ENCODE measurements at places on chromosomes 12 and 14.

GRCh38 chr14:89639687-89640086, 222.7 kb upstream of the FOXN3 start:
- no peak for DNase-seq

DNA sequence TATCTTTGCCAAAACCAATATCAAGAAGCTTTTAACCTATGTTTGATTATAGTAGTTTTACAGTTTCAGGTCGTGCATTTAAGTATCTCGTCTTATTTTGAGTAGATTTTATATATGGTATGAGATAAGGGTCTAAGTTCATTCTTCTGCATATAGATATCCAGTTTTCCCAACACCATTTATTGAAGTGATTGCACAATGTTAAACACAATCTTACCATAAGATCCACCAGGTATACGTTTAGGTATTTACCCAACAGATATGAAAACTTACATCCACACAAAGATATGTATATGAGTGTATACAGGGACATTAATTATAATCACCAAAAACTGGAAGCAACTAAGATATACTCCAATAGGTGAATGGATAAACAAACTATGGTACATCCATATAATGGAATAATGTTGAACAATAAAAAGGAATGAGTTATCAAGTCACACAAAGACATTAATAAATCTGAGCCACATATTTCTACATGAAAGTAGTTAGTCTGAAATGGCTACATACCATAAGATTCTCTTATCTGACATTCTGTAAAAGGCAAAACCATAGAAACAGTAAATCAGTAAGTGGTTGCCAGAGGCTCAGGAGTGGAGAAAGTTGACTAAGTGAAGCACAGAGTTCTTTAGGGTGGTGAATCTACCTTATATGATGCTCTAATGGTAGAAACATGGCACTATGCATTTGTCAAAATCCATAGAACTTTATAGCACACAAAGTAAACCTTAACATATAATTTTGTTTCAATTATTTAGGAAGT, 222.6 kb downstream of the NUAK1 start:
- DNase-seq = no peak

- no peak for DNase-seq
Measured at GRCh38 chr12:75658901-75659823, 147.8 kb upstream of the KRR1 start.

- no peak for DNase-seq
Measured at GRCh38 chr12:129428240-129428936, 475.4 kb downstream of the TMEM132D start.

GRCh38 chr12:91326058-91327027, 143.7 kb upstream of the DCN start:
- no peak for DNase-seq

GRCh38 chr14:61409782-61410181, 88.4 kb downstream of the PRKCH start:
- DNase-seq = no peak
